Activated naive CD4-positive, alpha-beta T cell (primary cell): ENCODE measurements at places on chromosomes 16 and 17.

DNA sequence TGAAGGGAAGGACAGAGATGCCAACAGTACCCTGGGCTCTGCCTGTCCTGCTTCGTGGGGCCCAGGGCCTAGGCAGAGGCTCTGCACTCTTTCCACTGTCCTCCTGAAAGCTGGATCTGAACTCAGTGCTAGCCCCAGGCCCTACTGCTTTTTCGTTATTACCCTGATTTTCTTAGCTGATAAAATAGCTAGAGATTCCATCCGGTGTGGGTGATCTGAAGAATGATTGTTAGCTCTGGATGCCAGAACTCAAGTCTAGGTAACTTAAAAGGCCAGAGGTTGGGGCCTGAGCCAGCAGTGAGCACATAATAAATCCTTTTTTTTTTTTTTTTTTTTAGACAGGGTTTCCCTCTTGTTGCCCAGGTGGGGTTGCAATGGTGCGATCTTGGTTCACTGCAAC, 1.8 kb upstream of the MYBBP1A start:
- DNase-seq: no peak

DNA sequence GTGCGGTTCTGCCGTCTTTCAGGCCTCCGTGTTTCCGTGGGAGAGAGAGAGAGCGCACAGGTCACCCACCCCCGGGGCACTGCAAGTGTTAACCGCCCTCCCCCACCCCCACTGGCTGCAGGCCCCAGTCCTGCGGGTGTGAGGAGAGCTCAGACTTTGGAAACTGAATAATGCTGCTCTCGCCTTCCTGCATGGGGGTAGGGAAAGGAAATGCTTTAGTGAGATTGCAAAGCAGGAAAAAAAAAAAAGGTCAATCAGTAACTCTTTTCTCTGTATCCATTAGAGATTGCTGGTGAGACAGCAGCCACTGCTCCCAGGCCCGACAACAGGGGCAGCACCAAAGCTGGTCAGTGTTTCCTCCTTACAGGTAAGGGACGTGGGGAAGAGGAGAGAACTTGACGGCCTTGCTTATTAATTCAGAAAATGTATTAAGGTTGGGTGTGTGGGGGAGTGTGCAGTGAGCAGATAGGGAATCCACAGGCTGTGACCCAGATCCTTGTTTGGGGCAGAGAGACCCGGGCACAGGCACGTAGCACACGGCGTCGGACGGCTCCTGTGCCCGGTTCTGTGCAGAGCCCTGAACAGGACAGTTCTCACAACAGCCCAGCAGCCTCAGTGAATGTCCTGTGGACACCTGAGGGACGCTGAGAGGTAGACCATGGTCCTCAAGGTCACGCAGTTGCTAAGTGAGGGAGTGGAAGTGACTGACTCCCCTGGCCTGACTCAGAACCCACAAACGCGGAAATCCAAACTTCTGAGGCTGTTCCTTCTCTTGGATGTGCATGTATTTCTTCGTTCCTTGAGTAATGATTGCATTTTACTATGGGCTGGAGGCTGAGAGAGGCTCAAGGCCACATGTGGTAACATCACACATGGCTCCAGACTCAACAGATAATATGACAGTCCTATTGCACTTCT, 156.5 kb downstream of the FOXL1 start:
- DNase-seq: no peak

DNA sequence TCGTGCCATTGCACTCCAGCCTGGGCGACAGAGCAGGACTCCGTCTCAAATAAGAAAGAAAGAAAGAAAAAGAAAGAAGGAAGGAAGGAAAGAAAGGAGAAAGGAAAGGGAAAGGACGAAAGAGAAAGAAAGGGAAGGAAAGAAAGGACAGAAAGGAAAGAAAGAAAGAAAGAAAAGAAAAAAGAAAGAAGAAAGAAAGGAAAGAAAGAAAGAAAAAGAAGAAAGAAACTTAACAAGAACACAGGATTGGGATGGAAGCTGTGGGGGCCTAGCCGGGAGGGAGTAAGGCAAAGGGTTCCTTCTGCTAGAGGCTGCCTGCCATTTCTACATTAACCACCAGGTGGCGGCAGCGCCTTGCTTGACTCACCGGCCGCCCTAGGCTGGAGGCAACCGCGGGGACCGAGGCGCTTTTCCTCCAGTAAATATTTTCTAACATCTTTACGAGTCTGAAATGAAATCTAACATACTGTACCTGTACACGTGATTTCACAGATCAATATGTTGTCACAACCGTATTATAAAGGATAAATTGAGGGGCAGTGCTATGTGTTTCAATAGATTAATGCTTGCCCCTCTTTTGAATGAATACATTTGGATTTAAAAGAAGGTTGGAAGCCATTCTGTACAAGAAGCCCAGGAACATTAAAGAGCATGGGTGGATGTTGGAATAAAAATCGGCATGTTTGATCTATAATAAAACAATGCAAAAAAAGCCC, 6.1 kb downstream of the GJD3 start:
- DNase-seq: peak; percentile 86

DNA sequence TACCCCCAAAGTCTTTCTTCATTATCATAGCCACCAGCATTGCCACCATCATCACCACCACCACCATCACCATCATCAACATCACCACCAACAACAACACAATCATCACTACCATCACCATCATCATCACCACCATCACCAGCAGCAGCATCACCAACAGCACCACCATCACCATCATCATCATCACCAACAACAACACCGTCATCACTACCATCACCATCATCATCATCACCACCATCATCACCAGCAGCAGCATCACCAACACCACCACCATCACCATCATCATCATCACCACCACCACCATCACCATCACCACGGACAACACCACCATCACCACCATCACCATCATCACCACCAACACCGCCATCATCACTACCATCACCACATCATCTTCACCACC, 500 bp upstream of the TMEM114 start:
- no peak for DNase-seq

DNA sequence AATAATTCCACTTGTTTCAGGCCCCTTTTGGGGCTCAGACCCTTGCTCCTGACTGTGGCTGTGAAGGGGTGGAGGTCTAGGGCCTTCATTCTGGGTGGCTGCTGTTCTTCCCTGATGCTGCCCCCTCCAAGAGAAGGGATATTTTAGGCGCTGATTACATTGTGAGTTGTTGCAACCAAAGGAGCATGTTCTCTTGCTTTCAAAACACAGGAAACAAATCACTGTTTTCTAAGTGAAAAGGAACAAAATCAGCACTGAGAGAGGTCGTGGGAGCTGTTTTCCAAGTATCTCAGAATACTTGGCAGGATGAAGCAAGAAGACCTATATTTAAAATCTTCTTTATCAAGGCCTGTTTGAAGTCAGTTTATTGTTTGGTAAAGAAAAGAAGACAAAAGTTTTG, 25.3 kb upstream of the SEC14L1 start:
- no peak for DNase-seq

GRCh38 chr16:3465911-3466584, 22.6 kb downstream of the NAA60 start:
- no peak for DNase-seq

DNA sequence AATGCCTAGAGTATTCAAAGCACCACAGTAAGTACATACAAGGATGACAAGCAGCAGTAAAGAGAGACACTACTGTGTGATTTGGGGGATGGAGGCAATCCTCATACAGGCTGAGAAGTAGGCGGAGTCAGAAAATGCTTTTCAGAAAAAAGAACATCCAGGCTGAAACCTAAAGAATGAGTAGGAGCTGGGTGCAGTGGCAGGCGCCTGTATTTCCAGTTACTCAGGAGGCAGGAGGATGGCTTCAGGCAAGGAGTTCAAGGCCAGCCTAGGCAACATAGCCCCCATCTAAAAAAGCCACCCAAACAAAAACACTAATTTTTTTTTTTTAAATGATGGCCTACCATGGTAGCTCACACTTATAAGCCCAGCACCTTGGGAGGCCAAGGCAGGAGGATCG, 10.3 kb downstream of the KANSL1 start:
- no peak for DNase-seq

DNA sequence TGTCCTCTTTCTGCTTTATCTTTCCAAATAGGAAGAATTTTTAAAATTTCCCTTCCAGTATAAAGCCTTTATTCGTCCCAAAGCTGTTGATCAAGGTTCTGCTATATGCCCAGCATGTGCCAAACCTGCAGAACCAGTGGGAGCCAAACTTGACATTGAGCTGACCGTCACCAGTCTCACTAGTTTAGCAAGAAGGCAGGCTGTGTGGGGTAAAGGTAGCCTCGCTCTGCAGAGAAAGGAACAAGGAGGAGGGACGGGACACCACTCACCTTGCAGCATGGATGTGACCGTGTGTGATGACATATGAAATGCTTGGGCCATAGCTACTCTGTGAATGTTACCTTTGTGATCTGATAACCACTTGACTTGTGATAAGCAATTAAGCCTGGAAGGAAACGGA, 392.2 kb downstream of the CPPED1 start:
- no peak for DNase-seq

DNA sequence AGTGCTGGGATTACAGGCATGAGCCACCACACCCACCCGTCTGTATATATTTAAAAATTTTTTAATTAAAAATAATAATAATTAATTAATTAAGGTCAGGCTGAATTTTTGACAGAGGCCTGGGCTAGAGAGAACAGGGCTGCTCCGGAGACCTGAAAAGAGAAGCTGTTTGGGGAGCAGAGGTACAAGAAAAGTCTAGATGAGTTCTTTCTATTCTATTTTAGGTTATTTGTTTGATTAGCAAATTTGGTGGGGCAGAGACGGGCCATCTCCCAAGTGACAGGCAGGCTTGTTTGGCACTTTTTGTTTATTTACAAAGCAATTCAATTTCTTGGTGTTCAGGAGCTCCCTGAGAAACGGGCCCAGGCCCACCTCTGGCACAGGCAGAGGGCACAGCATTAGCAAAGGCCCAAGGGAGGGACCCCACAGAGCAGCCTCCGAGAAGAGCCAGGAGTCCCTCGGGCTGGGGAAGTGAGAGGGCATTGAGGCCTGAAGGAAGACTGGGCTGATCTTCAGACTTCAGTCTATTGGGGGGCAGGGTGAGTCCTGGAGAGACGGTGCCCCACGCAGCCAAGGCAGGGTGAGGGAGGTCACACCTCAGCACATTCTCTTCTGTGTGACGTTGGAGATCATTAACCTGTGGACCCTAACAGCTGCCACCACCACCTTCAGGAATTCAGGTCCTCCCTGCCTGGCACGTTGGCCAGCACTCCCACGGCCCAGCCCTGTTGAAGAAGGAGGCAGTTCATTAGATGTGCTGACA, 10.8 kb upstream of the RIPOR1 start:
- DNase-seq: no peak

DNA sequence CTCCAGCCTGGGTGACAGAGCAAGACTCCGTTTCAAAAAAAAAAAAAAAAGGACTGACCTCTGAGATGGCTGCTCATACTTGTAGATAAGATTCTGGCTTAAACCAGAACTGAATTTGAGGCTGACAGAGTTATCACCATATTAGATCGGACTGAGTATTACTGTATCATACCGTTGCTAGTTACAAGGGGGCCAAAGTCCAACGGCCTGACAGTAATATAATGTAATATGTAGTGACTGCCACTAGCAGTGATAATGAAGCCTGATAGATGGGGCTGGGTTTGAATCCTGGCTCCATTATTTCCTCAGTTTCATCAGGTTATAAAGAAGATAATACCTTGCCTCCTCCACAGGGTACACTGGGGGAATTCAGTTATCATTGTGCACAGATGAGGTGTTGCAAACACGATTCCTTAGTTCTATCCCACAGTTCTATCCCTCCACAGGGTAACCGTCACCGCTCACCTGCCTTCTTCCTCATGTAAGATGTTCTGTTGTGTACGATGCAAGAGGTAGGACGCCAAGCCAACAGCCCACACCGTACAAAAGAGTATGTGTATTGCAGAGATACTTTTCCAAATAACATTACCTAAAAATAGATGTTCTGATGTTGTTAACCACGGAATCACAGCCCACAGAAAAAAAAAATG, 5.2 kb downstream of the TMEM220 start:
- no peak for DNase-seq

DNA sequence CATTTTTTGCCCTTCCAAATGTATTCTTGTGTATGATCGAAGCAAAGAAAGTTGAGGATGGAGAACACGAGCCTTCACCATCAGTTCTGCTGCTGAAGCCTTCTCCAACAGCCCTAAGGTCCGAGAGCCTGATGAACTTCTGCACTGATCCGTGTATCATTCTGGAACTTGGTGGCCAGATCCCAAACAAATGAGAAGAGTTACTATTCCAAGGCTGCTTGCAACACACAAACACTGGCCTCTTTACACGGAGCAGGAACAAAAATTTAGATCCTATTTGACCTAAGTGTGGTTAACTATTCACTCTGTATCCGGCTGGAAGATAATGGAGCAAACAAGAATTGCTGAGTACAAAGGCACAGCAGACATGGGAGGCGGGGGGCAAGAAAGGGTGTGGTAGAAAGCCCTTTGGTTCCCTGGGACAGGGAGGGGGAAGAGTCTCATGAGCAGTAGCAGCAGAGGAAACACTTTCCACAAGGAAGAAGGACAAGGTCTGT, 282.9 kb downstream of the SOX9 start:
- DNase-seq: no peak

DNA sequence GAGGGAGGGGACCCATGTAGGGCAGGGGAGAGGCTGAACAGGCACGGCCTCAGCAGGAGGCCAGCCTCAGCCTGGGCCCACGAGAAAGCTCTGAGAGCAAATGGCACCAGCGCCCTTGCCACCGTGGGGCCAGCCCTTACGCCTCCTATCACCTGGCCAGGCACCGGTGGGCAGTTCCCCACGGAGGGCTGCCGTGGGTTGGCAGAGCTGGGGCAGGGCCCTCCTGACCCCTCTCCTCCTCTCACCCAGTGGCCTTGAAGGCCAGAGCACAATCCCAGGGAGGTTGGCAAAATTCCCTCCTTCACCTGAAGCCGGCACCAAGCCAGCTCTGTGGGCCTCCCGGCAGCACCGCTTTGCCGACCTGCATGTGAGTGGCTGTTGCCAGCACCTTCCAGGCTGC, 53.1 kb upstream of the ENPP7 start:
- DNase-seq: no peak

GRCh38 chr17:78374631-78375274, 3.7 kb upstream of the PGS1 start:
- DNase-seq: no peak

GRCh38 chr17:57511475-57512123, 233.5 kb downstream of the CCDC182 start:
- no peak for DNase-seq
